ENCODE measurements at places on chromosomes 13 and 19.

DNA sequence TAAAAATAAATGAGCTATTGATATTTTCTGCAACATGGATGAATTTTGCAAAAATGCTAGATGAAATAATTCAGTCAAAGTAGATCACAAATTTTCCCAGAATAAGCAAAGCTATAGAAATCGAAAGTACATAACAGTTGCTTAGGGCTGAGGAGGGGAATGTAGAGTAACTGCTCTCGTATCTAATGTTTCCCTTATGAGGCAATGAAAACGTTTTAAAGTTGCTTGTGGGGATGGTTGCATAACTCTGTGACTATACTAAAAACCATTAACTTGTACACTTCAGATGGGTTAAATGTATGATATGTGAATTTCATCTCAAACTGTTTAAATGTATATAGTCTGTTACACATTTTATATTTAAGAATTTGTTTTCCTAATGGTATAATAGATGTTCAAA is 231.7 kb downstream of the GGACT start:
- no peak for DNase-seq

- no peak for DNase-seq
Observed at GRCh38 chr19:46160233-46160775, 12.3 kb downstream of the IGFL2 start.

DNA sequence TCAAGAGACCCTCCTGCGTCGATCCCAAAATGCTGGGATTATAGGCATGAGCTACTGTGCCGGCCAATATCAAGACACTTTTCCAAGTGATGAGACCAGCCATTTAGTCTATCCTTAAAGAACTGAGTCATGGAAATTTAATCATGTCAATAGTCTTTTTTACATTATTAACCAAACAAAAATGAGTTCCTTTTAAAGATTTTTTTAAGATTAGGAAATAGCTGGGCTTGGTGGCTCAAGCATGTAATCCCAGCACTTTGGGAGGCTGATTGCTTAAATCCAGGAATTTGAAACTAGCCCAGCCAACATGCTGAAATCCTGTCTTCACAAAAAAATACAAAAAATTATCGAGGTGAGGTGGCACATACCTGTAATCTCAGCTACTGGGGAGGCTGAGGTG is 16.7 kb upstream of the ZNF564 start:
- no peak for DNase-seq

GRCh38 chr19:45674946-45675345 is 6.9 kb downstream of the GIPR start:
- DNase-seq: no peak

GRCh38 chr13:95480131-95480545 is 72.4 kb upstream of the CLDN10 start:
- no peak for DNase-seq

- DNase-seq: peak; percentile 62
Observed at GRCh38 chr19:2081873-2082810, 14.0 kb downstream of the MOB3A start.

DNA sequence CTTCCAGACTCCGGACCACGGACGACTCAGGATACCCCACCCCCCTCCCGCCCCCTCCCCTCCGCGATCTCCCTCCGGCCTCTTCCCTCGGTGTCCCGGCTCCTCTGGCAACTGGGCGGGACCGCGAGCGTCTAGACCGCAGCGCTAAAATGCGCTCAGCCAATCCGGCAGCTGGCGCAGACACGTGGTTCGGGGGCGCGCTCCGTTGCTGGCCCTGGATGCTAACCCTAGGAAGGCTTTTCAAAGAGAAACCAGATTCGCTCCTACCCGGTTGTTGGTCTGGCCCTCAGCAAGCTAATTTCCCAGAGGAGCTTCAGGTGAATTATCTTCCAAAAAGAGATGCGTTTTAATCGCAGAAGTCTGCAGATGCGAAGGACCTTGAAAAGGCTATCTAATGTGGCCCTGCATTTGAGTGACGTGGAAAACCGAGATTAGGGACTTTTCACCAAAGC is at the start of gene DZIP1:
Gene DZIP1, minus strand, starts transcription at position 106 of the 452 bp plus-strand sequence. CDS start 2,677 bp downstream, outside the sequence.
- DNase-seq: peak; percentile 17

GRCh38 chr13:111657013-111657412 is 336.6 kb downstream of the TEX29 start:
- no peak for DNase-seq

DNA sequence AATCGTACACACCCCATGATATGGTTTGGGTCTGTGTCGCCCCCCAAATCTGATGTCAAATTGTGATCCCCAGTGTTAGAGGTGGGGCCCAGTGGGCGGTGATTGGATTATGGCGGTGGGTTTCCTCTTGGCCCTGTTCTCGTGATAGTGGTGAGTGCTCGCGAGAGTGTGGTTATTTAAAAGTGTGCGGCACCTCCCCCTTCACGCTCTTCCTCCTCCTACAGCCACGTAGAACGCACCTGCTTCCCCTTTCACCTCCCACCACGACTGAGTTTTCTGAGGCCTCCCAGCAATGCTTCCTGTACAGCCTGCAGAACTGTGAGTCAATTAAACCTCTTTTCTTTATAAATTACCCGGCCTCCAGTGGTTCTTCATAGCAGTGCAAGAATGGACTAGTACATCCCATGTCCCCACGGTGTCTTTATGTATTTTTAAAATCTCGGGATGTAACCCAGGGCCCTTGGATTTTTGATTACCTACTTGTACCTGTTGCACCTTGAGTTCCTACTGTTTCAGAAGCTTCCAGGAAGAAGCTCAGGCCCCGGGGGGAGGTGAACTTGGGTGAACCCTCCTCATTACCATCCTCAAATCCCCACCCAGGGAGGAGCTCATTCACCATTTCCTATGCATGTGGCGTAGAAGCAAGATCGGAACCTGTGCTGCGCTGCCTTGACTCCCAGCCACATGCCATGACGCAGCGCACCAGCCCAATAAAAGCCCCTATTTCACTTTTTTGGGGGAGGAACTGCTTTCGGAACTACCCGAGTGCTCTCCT is 52.4 kb downstream of the TEX29 start:
- no peak for DNase-seq

- no peak for DNase-seq
Observed at GRCh38 chr13:38685431-38685830, 1.4 kb upstream of the FREM2 start.

GRCh38 chr19:15279326-15279904 is 47.2 kb upstream of the EPHX3 start:
- DNase-seq: no peak

DNA sequence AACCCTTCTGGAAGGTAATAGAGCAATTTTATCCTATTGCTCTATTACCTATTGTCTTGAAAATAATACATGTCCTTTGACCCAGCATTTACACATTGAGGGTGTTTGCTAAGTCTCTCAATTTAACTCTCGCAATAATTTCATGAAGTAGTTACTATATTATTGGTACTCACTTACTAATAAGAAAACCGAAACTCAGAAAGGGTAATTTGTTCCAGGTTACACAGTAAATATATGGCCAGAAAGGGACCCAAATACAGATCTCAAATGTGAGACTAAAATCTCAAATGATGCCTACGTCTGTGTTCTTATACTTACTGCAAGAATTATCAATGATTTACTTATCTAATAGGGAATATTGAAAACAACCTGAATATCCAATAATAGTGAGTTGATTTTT is 29.7 kb upstream of the FAM216B start:
- DNase-seq: no peak

- no peak for DNase-seq
Observed at GRCh38 chr19:44164327-44164672, 600 bp upstream of the ZNF226 start.

DNA sequence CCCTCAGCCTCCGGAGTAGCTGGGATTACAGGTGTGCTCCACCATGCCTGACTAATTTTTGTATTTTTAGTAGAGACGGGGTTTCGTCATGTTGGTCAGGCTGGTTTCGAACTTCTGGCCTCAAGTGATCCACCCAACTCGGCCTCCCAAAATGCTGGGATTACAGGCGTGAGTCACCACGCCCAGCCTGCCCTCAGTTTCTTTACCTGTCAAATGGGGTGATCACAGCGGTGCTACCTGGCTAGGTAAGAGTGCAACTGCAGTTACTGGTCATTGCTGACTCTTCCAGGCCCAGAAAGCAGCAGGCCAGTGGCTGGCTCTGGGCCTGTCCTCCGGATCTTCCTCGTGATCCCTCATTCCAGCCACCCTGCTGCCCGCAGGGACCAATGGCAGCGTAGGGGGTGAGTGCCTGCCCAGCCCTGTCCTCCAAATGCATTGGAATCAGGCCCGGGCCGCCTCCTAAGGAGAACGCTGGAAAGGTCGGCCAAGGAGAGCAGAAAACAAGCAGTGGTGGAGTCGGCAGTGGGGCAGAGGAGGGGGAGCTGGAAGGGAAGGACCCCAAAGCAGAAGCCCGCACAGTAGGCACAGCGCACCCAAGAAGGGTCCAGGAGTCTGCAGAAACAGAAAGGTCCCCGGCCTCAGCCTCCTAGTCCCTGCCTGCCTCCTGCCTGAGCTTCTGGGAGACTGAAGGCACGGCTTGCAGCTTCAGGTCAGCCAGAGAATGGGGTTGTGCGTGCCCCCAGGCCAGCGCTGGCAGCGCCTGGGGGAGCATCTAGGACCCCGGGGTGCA is 1.8 kb upstream of the SLC27A1 start:
- no peak for DNase-seq

DNA sequence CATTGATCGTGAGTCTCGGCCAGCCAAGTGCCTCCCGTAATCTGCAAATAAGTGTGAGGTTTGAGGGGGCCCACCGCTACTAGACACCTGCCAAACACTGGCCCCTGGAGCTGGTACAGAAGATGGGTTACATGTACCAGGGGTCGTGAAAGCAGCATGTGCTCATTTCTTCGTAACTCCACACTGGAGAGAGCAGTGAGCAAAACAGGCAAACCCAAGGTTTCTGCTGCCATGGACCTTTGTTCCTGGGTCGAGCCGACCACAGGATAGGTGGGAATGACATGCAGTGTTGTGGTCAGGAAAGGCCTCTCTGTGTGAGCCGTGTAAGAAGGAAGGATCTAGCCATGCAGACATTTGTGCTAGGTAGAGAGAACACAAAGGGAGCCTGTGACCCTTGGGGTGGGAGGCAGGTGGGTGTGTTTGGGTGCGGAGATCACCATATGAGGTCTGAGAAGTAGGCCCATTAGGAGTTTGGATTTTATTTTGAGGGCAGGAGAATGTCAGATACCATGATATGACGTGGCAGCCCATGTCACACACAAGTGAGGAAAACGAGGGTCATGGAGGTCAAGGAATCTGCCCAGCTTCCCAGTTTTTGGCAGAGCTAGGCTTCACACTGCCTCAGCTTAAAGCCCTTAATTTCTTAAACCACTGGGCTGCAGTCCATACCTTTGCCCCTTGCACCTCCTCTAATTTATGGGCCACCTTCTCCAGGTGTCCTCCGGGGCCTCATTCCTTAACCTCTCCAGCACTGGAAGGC is 919 bp downstream of the GTF3A start:
- DNase-seq: peak; percentile 15

DNA sequence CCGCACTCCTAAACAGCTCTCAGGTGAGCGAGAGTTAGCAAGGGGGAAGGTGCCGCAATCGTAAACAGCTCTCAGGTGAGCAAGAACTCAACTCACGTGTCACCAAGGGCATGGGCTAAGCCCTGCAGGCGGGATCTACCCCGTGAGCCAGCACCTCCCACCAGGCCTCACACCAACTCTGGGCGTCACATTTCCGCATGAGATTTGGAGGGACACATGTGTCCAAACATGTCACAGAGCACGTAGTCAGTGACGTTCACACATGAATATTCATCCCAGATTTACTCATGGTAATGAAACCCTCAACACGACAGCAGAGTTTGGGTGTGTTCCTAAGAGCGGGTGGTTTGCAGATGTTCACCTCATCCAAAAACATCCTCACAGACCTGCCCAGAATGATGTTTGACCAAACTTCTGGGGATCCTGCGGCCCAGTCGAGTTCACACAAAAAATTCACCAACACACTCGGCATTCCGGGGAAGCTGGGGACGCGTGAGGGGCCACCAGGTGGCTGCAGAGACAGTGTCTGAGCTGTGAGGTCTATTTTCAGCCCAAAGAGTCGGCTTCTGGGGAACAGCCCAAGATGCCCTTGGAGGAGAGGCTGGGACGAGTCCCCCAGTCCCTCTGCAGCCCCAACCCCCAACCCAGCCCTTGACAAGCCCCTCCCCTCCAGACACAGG is 19.6 kb downstream of the C2CD4C start:
- no peak for DNase-seq

DNA sequence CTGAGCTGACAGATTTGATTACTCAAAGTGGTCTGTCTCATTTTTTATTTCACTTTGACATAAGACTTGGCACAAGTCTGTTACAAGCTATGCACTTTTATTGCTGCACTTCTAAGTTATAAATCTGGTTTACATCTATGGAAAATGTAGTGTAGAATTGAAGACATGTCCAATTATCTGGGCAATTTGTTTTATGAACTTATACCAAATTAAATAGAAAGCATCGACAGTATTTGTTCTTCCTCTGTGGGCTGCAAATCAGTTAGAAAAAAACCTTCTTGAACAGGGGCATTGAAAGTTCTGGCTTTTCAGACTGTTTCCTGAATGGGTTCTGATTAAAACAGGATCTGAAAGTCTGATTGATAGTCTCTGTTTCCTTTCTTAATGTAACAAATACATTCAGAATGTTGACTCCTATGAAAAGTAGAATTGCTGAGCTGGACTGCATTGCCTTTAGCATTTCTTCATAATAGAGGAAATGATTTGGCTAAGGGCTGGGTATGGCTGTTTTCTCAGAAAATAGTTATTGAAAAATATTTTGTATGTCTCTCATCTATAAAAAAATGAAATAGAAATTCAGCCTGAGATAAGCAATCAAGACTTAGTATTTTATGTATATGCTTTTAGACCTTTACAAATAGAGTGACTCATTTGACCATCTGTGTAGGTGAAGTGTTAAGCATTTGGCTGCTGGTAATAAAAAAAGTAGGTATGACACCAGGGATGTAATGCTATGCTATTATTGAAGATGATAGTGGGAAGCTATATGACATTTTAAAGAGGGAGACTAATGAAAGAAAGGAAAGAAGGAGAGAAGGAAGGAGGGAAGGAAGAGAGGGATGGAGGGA is 210.9 kb upstream of the SPRY2 start:
- DNase-seq: no peak

DNA sequence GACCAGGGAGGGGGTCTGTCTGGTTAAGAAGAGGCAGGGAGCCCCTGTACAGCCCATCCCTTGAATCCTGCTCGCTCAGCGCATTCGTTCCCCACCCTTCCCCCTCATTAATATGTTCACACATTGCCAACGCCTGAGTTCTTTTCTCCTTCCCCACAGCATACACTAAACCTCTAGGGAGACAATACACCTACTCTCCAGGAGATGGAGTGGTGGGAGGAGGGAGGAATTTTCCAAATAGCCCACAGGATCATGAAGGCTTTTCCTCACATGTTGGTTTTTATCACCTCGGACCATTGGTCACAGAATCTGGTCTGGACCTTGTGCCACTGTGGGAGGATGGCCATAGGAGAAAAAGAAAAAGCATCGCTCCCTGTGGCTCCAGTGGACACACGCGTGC is 294.9 kb downstream of the SHISA2 start:
- DNase-seq: no peak

DNA sequence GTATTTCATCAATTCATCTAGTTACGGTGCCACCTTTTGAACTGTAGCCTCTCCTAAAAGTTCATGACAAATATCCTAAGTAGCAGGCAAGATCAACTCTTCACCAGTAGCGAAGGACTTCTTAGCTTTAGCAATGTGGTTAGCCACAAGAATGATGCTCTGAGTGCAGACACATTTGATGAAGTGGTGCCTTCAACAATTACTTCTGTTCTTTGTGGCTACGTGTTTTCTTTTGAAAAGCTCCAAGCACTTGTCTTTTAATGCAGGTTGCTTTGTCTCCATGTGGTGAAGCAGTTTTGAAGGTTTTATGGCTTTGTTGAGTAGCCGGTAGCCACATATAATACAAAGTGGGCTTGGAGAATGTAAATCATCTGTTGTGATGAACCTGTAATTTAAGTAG is 194.7 kb downstream of the B3GLCT start:
- no peak for DNase-seq

- DNase-seq: no peak
Observed at GRCh38 chr19:15555021-15555420, 46.7 kb downstream of the CYP4F22 start.

All from stimulated activated naive CD8-positive, alpha-beta T cell treated with anti-CD3 and anti-CD28 coated beads, Interleukin-15, amount 100 ng/mL, for 72 hours (primary cell).